ENCODE measurements at places on chromosomes 5 and 9.
A peak's percentile ranks its signal among the peaks of the same experiment; 100 is the strongest.

- no peak for DNase-seq
These were observed 10.8 kb downstream of the FAM174A start for GRCh38 chr5:100546001-100546400.

- DNase-seq = no peak
These were observed 561.3 kb upstream of the WWC1 start for GRCh38 chr5:167730121-167730520.

DNA sequence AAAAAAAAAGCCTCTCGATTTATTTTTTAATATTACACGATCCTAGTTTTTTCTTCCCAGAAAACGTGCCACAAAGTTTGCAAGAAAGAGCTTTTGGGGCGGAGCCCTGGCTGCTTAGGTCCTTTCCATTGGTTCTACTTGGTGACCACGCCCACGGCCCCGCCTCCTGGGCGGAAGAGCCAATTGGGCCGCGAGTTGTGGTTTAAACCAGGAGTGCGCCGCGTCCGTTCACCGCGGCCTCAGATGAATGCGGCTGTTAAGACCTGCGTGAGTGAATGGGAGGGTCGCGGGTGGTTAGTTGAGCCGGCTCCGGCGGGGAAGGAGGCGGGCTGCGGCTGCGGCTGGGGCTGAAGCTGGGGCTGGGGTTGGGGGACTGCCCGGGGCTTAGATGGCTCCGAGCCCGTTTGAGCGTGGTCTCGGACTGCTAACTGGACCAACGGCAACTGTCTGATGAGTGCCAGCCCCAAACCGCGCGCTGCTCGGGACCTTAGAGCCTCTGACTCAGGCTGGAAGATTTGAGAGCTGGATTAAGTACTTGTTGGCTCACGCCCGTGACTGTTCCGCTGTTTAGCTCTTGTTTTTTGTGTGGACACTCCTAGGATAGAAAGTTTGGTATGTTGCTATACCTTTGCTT lies at the start of gene PTTG1:
Gene PTTG1, plus strand, starts transcription at position 231 of the 634 bp plus-strand sequence. CDS start 458 bp downstream, outside the sequence.
- peak; percentile 98 for DNase-seq

GRCh38 chr5:168788107-168788506 lies 208.9 kb upstream of the PANK3 start:
- no peak for DNase-seq

DNA sequence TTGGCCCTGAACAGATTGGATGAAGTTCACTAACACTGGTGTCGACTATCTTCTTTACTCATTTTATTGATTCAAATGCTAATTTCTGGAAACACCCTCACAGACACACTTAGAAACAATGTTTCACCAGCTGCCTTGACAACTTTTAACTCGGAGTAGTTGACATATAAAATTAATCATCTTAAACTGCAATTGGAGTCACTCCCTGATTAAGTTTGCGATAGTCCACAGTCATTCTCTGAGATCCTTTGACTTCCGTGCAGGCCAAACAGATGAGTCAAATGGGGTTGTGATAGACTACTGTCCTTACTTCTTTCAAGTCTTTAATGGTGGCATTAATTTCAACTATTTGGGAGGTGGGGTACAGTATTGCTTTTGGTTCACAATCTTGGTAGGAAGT lies 114.4 kb upstream of the PCSK1 start:
- DNase-seq = no peak

DNA sequence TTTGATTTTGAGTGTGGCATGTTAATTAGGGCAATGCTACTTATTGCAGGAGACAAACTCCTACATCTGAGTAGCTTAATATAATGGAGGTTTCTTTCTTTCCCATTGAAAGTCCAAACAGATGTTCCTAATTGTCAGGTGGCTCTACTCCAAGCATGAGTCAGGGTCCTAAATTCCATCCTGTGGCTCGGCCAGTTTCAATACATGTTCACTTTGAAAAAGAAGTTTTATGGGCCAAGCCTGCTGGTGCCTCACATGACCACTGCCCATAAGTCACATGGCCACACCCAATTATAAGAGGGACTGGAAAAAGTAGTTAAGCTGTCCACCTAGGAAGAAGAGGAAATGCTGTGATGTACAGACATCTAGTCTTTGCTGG lies 170.4 kb downstream of the ARRDC3 start:
- DNase-seq = no peak

GRCh38 chr5:150473673-150474358 lies 24.3 kb upstream of the RPS14 start:
- DNase-seq = no peak

GRCh38 chr9:131020862-131021261 lies 11.9 kb downstream of the LAMC3 start:
- no peak for DNase-seq

GRCh38 chr9:26262421-26263107 lies 584.3 kb upstream of the TUSC1 start:
- DNase-seq = no peak

DNA sequence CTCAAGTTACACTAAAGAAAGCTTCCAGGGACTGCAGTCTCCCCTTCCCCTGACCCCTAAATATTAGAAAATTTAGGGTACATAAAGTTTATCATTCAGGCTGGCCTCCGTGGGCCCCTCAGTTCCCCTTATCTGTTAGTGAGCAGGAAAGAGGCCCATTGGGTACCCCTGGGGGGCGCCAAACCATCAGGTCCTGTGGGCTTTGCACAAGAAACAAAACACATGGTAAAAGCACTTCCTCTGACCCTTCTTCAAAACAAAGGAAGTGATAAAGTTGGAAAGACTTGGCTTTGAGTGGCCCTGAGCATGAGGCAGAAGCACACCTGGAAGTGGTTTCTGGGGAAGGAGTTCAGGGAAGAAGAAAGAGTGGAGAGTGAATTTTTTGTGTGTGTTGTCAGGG lies 213.0 kb downstream of the SMARCA2 start:
- DNase-seq = peak; percentile 55

GRCh38 chr9:38035873-38036272 lies 33.2 kb downstream of the SHB start:
- no peak for DNase-seq

- no peak for DNase-seq
These were observed 256.9 kb upstream of the COX7C start for GRCh38 chr5:86360801-86361200.

DNA sequence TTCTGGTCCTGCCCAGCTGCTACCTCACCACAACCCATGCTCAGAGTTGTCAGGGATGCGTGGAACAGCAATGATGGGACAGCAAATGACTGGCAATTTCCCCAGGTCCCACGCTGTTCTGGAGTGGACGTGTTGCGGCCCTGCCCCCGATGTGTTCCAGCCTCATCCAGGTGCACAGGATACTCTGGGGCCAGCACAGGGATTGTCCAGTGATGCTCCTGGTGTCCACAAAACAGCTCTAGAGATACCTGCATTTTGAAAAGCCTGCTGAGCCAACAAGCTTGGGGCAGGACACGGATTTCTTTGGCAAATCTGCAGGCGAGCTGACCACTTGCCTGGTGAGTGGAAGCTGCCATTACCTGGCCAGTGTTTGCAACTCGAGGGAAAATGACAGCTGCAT lies 88.7 kb downstream of the ANKRD33B start:
- no peak for DNase-seq

DNA sequence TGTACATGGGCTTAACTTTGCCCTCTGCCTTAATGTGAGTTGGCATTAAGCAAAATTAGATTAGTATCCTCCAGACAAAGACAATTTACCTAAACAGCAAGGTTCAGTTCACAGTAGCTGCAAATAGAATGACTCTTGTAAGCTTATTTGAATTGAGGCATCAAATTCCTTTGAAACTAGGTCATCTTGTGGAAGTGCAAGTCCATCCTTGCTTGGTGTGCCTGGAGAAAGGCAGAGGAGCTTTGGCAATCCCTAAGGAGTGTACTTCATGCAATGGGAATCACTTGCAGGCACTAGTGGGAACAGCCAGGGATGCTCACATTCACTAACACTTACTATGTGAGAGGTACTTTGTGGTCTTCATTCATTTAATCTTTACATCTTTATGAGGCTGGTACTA lies 118.3 kb downstream of the DRD1 start:
- no peak for DNase-seq

GRCh38 chr5:155595791-155596190 lies 582.2 kb downstream of the KIF4B start:
- DNase-seq = no peak

GRCh38 chr5:33928283-33928682 lies 7.9 kb upstream of the RXFP3 start:
- no peak for DNase-seq

GRCh38 chr5:119063579-119064379 lies 7.1 kb upstream of the DMXL1 start:
- DNase-seq = peak; percentile 69

- no peak for DNase-seq
These were observed 188.9 kb downstream of the HSD17B3 start for GRCh38 chr9:96113032-96113431.

DNA sequence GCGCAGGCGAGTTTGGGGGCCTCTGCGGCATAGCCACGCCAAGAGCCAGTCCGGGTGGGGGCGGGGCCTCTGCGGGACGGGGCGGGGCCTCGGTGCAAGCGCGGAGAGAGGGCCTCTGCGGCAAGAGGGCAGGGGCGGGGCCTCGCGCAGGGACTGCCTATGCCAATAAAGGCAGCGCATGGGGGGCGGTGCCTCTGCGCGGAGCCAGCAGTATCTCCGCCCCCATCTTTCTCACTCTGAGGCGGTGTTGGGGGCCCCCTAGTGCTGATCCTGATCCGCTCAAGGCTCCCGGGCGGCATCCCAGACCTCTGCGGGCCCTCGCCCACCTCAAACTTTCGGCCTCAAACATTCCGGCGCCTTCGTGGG lies 9.2 kb upstream of the GPRIN1 start:
- DNase-seq = peak; percentile 87

DNA sequence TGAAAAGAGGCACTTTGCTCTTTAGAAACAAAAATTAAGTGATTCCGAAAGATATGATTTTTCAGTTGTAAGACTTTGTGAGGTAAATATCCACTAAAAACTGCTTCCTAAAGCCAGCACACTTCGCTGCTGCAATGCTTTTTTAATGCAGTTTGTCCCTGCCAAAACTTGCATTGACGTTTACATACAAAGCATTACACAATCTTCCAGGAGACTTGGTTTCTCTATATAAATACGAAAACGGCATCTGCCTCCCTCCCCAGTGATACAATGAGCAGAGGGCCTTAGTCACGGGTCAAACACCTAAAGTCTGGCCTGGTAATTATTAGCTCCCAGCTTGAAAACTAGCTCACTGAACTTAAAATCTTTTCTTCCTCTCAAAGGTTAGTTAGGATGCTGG lies 170.7 kb downstream of the TSSK1B start:
- DNase-seq = no peak

Data from hematopoietic multipotent progenitor cell treated with erythropoietin and hydrocortisone succinate and interleukin-3 and kit ligand, for 8 days (in vitro differentiated cells).